Tracheal epithelial cell (primary cell): ENCODE measurements at places on chromosomes 7 and 10. TPM values are rescaled to one million over a fixed set of nuclear protein-coding genes. Genes with fewer than 3 reads are reported as not detected.

The FOXP2 gene
- under 0.01 and 5.8 TPM in 2 replicates for total RNA-seq

The ENKUR gene
- total RNA-seq, result under 0.01 TPM in 2 replicates

The SDK1 gene
- total RNA-seq, result 0.43 and 1.7 TPM in 2 replicates

The PPP1R17 gene
- total RNA-seq, result not detected in 2 replicates

The ZNF365 gene
- total RNA-seq, result 0.85 and 3.4 TPM in 2 replicates
